Psoas muscle (tissue), 8 donors: ENCODE measurements at places on chromosomes 4 and X.

DNA sequence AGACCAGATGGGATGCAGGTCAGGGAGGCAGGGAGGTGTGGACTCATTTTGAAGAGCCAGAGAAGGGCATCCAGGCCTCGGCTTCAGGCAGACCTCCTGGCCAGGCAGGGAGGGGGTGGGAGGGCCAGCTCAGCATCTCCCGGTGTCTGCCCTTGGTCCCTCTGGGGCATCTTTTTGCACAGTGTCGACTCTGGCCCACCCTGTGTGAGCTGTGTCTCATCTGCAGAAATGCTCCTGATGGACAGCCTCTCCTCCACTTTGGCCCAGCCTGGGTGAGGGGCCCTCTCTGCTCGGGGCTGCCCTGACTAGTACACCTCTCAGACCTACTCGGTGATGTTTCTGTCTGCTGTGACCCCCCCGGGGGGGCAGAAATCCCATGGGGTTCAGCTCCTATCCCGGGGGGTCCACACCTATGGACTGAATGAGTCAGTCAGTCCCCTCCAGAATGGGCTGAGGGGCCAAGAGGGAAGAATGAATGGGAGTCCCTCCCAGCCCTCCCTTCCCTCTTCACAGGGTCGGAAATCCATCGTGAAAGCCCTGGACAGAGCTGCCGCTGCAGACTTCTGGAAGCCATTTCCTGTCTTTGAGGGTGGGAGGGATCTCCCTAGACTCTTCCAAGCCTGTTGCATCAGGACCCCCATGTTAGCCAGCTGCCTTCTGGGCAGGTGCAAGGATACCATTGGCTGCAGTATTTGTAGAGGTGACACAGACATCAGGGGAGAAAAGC is 196.7 kb upstream of the PSAPL1 start:
- no peak for DNase-seq

- no peak for DNase-seq
Observed at GRCh38 chr4:576991-577498, 950 bp upstream of the TMEM271 start.

DNA sequence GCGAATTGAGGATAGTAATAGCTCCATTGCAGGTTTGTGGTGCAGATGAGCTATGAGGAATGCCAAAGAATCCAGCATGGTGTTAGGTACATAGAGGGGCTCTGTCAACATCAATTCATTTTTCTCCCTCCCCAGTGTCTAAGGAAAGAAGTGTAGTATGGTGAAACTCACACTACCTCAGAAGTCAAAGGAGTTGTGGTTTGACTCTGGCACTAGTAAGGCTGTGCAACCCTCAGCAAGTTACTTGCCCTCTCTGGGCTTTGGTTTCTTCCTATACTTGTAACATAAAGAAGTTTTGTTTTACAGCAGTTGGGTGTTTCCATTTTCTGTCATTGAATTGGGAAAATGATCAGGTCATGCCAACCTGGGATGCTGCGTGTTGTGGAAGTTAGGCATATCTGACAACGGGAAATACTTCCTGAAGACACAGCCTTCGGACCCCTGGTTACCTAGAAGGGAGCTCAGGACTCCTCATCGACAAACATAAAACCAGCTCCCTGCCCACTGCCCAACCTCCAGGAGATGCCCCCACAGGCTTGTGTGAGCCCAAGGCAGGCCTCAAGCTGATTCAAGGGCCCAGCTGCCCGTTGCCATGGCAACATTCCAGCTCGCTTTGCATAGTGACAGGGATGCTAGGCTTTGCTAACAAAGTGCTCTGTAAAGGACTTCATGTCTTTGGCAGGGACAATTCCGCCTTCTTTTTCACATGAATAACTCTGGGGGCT is 71.4 kb downstream of the RTL5 start:
- no peak for DNase-seq

- DNase-seq: no peak
Observed at GRCh38 chr4:16196482-16197393, 29.5 kb downstream of the TAPT1 start.
